ENCODE measurements at places on chromosomes 13 and 19.

GRCh38 chr13:46903748-46904147 lies 6.9 kb upstream of the HTR2A start:
- no peak for DNase-seq

DNA sequence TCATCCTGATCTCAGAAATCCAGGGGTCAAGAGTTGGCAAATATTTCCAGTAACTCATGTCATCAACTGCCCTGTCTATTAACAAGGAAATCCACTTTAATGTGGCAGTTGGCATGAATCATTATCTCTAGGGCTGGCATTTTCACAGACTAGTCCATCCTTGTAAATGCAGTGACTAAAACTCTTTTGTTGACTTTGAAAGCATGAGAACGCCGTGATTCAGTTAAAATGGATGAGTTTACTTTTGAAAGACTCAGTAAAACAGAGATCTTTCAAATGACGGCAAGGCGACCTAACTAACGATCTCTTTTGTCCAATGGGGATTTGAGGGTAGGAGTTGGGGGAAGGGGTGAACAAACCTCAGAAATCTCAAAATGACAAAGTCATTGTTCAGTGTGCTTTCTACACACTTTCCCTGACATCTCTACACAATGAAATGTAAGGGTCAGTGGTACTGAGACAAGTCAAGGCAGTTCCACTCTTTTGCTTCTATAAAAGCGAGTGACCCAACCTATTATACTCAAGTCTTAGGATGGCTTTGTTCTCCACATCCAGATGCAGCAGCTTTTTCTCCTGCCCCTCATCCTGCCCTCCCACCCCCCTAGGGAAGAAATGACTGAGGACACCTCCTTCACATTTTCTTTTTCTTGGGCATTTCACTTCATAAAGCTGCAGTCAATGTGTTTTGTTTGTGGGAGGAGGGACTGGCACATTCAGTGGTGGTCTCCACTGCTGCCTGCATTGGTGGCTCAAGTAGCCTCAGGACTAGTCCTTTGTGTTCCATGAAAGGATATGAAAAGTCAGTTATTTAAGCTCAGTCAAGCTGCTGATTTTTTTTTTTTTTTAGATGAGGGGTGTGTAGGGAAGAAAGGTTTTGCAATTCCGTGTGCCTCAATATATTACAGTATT lies 200.5 kb downstream of the ABCC4 start:
- no peak for DNase-seq

- no peak for DNase-seq
These were observed 503.4 kb downstream of the TBC1D4 start for GRCh38 chr13:74978591-74978990.

- DNase-seq = no peak
These were observed 39.1 kb downstream of the DOCK9 start for GRCh38 chr13:98938801-98939200.

- no peak for DNase-seq
These were observed 330.5 kb downstream of the FGF9 start for GRCh38 chr13:22001336-22001735.

- DNase-seq = no peak
These were observed 8.7 kb downstream of the PIK3R2 start for GRCh38 chr19:18161636-18162002.

DNA sequence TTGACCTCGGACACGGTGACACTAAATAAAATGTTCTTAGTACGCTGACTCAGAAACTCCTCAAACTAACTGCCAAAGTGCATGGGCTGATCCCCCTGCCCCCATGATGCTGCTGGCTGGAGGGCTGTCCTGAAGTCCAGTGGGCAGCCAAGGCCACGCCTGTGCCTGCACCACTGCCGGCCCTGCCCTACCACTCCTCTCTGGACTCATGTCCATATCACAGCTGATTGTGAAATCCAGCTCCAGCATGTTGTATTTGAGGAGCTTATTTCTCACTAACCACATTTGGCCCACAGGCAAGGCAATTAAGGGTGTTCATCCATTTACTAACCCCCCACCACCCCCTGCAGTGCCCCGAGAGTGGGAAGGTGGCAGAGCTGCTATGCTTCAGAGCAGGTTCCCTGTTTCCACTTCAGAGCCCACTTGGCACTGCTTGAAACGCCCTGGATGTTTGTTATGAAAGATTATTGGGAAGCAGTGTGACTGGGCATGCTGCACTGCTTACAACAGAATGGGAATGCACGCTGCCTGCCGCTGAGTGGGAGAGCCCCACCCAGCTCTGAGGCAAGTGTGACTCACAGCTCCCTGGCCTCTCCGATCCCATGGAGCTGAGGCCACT lies 114.0 kb downstream of the UQCRFS1 start:
- no peak for DNase-seq

Data from NCI-H446 (cell line).